Suppressor macrophage (primary cell): ENCODE measurements at places on chromosomes 3 and 15.

- DNase-seq = no peak
Measured at GRCh38 chr3:181052256-181052655, 62.7 kb upstream of the DNAJC19 start.

DNA sequence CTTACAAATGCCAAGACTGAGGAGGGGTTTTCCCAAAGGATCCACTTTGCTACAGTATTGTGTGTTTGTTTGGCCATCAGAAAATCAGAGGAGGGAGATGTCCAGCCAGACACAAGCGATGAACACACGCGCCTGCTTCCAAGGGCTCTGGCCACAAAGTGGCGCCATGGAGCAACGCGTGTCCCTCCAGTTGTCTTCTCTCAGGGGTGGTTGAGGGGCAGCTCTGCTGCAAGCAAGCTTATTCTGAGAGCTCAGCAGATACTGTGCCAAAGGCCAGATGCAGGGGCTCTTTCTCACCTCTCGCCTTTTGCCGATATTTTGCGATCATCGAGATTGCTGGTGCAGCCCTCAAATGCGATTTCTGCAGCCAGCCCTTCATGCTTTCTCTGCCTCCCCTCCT lies 88.9 kb upstream of the OSBPL11 start:
- DNase-seq = no peak

DNA sequence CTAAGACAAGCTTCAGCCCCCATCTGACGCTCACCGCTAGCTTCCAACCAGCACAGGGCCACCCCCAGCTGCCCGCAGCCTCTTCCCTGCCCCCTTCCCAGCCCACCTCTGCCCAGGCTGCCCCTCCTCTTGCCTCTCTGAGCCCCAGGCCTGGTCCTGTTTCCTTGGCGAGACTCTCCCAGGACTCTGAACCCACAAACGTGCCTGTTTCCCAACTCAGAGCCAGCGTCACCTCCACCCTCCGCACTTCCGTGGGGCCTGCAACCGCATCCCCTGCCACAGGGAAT lies 35.0 kb downstream of the ZXDC start:
- no peak for DNase-seq

DNA sequence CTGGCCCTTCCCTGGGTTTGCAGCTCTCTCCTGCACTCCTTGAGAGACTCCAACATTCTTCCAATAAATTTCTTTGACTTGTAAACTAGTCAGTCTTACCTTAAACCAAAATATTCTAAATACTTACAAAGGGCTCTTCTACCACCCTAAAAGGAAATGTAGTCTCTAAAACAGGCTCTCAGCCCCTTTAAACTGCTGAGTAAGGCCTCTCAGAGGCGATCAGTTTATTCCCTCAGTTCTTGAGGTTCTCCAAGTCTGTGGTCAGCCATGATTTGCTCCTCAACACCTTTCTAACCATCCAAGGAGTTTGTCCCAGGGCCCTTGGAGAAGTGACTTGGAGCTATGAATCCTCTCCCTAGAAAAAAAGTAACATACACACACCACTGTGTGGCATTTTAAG lies 64.8 kb downstream of the WHAMM start:
- DNase-seq = no peak

DNA sequence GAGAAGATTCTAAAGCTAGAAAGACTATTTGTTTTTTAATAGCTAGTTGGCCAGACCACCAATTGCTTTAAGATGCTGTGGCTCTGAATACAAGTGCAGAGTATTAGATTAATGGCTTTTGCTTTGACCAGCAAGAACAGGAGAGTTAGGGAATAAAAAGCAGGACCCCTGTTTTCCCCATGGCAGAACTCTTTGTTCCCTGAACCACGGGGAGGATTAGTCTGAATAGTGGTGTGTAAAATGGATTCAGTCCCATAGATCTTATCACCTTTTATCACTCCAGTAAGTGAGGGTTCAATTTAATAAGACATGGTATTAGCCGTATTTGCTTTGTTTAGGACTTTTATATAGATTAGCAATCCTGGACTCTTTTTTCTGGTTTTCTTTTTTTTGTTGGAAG lies 562.6 kb upstream of the DPPA4 start:
- no peak for DNase-seq

DNA sequence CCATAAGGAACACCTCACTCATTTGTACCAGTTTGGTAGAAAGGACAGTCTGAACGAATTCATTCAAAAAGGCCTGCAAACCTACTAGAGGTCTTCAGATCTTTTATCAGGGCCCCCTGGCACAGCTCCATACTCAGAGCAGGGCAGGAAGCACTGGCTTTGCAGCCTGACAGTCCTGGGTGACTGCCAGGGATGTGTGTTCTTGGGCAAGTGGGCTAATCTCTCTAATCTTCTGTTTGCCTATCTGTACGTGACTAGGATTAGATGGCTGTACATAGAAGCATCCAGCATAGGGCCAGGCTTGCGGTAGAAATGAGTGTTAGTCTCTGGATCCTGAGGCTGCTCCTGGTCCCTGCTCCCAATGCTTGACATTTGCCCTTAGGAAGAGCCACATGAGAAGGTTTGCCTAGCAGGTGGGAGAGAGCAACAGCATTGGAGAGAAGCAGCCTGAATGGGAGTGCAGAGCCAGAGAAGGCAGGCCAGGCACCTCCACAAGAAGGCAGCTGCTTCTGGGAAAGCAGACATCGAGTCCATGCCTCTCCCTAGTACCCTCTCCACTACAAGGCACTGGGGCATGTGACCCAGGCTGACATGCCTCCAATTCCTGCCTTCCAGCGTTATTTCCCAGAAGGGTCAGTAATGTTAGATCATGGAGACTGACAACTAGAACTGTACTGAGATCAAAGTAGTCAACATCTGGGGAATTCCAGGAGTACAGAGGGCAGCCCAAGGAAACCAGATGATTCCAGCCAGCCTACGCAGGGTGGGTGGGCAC lies 1.0 kb upstream of the CXCR6 start:
- DNase-seq = no peak

GRCh38 chr3:138786788-138787271 lies 47.9 kb downstream of the PIK3CB start:
- peak; percentile 75 for DNase-seq

GRCh38 chr3:166060789-166061479 lies 223.7 kb upstream of the BCHE start:
- no peak for DNase-seq

DNA sequence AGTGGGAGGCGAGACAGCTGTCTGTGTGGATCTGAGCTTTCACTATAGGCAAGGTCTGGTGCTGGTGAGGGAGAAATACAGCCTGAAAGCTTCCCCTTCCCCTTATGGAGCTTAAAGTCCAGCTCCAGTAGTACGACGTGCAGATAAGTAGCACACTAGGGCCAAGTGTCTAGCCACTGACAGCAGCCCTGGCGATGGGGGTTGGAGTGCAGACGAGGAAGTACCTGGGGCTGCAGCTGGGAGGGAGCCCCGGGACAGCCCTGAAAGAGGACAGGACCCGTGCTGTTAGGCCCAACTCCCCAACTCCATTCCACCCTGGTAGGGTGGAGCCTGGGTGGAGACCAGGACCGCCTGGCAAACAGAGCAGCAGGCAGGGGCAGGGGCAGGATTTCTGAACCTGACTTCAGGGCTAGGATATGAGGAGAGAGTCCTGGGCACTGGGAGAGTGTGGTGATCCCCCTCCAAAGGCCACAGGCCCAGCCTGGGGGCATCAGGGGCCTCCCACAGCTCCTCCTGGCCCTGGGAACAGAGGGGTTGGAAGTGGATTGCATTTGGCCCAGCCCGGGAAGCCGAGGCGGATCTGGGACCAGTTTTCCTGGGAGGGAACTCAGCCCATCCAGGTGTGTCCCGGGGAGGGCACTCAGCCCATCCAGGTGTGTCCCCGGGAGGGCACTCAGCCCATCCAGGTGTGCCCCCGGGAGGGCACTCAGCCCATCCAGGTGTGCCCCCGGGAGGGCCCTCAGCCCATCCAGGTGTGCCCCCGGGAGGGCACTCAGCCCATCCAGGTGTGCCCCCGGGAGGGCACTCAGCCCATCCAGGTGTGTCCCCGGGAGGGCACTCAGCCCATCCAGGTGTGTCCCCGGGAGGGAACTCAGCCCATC lies 42.8 kb downstream of the BDH1 start:
- DNase-seq = no peak

- DNase-seq = no peak
Measured at GRCh38 chr3:25576831-25577454, 87.8 kb downstream of the TOP2B start.

GRCh38 chr15:73650416-73651126 lies 17.4 kb upstream of the NPTN start:
- DNase-seq = peak; percentile 38

- DNase-seq = no peak
Measured at GRCh38 chr15:41794081-41794480, 19.8 kb downstream of the MAPKBP1 start.

DNA sequence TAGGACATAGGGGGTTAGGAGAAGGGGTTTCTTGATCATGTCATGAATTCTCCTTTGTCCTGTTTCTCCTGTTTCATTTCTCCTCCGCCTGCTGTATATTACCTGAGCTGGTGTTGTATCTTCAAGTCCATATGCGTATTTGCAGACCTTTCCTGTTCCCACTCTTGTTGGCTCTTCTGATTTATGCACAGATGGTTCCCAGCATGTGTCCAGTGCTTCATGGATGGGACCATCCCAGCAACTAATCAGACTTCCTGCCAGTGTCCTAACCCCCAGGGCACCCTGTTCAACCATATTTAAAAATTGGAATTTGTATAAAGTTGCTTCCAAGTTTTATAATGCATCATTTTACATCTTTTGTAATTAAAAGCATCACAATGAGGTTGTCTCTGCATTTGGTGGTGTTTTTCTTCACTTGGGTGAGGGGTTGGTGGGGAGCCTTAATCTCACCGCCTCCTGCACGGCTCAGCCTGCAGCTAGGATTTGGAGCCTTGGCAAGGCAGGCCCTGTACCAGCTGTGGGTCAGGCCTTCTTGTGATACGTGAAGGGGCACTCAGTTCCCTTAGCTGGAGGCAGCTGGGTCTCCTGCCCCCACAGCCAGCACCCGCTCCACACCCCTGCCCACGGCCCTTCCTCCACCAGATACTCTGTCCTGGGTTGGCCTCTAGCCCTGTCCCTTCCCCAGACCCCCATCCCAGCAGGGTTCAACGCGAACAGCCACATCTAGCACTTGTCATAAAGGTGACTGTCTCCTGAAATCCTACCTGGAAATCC lies 72.0 kb upstream of the BLM start:
- no peak for DNase-seq

DNA sequence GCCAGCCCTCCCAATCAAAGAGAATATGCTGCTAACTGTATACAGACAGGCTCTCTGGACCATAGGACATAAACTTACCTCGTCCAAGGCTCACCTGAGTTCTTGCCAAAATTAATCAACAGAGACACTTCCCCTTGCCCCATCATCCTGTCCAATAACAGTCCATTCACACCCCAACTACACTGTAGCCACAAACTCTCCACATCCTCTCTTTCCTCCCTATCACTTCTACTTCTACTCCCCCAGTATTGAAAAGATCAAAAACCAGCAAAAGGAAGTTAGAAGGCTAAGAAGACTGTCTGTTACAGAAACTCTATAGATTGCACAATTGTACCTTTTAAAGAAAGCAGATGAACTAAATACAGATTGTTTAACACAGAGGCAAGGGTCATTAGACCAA lies 133.5 kb upstream of the STT3B start:
- DNase-seq = no peak

GRCh38 chr3:197854596-197855343 lies 63.7 kb downstream of the LRCH3 start:
- no peak for DNase-seq

DNA sequence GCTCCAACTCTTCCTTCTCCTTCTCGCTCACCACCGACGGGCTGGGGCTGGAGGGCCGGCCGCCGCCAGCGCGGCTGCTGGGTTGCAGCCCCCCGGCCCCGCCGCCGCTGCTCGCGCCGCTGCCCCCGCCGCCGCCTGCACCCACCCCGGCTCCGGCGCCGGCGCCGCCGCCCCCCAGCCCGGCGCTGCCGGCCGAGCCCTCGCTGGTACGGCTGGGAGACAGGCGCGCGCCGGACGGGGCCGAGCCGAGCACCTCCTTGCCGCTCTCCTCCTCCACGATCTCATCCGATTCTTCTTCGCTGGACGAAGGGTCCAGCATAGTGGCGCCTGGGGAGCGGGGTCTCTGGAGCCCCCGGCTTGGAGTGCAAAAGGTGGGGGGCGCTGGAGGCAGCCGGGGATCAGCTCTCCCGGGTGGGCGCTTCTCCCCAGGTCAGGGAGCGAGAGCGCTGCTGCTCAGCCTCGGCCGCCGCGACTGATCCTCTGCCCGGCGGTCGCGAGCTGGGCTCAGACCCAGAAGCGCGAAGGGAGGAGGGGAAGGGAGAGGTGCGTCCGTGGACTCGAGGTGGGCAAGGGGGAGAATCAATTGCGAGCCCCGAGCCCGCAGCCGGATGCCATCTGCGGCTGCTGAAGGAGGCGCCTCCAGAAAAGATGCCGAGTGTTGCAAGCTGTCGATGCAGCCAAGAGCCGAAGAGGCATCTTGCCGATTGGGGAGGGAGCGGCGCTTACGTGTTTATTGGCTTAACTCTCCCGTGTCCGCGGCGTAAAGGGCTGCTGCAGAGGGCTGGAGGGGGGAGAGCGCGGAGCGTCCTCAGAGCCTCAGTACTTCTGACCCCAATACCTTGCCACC lies at the start of gene CADPS:
Gene CADPS, minus strand, starts transcription at position 706 of the 847 bp plus-strand sequence. Its CDS starts 387 bp downstream, at position 319.
- DNase-seq = no peak

DNA sequence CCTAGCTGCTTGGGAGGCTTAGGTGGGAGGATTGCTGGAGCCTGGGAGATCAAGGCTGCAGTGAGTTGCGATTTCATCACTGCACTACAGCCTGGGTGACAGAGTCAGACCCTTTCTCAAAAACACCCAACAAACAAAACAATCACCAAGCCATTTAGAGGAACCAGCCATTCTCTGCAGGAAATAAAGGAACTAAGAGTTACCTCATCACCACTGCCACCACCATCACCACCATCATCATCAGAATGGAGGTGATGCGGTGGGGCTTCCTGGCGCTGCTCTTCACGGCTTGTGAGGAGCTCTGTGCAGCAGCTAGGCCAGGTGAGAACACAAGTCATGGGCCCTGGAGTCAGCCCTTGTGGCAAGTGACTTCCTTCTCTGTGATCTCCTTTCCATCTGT lies 37.7 kb upstream of the KLHL25 start:
- DNase-seq = peak; percentile 69

GRCh38 chr3:16888785-16889607 lies 4.2 kb downstream of the PLCL2 start:
- DNase-seq = no peak

DNA sequence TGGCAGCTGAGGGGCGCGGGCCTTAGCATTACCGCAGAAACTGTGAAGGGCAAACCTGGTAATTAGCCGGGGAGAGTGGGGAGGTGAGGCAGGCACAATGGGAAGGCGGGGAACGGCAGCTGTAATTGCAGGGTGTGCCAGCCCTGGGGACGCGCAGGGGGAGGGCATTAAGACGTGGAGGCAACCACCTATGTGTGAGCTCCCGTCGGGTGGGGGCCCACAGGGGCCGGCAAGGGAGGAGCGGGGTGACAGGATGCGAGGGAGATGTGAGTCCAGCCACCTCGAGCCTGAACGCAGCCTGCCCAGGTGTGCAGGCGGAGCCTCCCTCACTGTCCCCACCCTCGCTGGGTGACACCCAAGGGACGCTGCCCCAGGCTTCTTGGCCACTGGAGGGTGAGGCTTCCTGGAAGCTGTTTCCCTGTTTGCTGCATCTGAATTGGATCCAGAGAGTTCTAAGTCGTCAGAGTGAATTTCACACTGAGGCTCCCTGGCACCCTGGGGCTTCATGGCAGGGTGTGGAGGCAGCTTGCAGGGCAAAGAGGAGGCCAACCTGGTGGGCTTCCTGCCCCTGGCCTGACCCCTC lies 130.6 kb upstream of the MEF2A start:
- no peak for DNase-seq
